ENCODE measurements at places on chromosomes 1 and 21.

DNA sequence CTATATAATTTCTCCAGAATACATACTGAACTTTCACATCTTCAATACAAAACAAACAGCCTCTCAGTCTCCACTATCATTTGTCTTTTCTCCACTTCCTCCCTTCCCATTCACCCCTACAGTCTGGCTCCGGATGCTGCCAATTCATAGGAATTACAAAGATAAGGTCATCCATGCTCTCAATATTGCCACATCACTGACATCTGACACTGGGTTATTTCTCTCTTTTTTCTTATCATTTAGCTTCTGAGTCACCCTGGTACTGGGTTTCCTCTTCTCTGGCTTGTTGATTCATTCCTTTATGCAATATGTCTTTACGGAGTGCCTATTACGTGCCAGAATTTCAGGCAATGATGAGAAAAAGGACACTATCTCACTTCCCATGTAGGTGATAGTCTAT, 3.1 kb upstream of the SH3BP5L start:
- DNase-seq, result no peak

GRCh38 chr1:70061231-70061630, 144.1 kb downstream of the LRRC40 start:
- no peak for DNase-seq

DNA sequence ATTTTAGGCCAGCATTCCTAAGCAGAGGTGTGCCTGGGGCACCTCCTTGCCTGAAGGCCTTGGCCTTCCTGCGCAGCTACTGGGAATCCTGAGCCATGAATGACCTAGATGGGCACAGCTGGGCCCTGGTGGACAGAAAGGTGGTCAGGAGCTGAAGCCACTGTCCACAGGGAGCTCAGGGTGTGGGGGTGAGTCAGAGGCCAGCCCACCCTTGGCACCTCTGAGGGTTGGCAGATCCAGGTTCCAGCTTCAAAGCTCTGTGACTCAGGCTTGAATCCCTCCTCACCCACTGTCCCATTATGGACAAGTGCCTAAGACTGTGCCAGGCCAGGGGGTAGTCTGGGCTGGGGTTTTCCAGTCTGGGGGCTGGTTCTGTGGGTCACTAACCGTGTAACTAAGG, 6.4 kb upstream of the EDN2 start:
- DNase-seq, result no peak

- no peak for DNase-seq
These were observed 18.9 kb downstream of the RUSC1 start for GRCh38 chr1:155339515-155340097.

DNA sequence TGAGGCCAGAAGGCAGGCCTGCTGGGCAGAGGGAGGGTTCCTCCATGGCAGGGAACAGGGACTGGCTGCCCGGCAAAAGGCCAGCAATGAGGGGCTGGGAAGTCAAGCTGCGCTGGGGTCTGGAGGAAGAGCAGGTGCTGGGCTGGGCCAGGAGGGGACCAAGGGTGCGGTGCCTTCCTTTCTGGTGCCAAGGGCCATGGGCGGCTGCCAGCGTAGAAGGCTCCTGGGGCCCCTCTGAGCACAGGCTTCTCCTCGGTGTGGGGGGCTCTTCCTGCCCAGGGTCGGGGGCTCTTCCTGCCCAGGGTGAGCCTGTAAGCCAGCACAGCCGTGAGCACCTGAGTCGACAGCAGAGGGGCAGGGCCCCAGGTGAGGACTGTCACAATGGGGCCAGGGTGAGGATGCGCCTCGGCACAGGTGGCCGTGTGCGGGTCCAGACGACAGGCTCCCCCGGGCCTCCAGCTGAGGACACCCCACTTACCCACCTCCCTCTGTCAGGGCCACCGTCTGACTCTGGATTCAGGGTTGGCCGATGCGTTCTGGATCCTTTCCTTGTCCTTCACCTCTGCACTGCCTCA, 10.7 kb upstream of the DNMT3L start:
- DNase-seq, result no peak

- DNase-seq, result no peak
These were observed 49.1 kb downstream of the COP1 start for GRCh38 chr1:176157995-176158394.
